IMR-90 (cell line): ENCODE measurements at places on chromosomes 4 and X. TPM values are rescaled to one million over a fixed set of nuclear protein-coding genes. Genes with fewer than 3 reads are reported as not detected.

DNA sequence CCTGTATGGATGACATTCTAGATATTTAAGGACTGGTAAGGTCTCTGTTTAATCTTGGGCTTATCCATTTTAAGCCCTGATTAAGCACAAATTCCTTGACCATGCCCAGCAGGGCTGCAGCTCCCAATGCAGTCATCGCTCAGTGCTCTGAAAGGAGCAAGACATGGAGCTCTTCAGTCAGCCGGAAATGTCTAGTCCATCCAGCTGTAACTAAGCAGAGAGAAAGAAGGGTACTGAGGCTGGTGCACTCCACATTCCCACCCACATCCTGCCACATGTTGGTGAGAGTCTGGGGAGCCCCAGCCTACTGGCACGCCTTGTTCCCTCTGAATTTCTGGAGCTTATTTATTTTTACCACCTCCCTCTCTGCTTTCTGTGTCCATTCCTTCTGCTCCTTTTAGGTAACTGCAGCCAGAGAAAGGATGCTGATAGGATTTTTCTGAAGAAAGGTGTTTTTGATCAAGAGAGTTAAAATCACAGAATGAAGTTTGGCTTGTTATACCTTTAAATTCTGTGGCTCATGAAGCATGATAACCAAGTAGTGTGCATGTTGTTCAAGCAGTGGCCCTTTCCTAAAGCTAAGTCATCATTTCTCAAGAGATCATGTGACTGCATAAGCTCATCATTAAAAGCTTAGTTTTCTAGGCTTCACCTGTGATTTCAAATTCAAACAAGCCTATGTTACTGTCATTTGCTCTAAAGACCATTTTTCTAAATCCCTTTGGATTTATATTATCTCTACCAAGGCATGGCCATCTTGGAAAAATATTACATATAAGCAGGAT, 74.0 kb downstream of the GALNT7 start:
- DNase-seq = no peak

DNA sequence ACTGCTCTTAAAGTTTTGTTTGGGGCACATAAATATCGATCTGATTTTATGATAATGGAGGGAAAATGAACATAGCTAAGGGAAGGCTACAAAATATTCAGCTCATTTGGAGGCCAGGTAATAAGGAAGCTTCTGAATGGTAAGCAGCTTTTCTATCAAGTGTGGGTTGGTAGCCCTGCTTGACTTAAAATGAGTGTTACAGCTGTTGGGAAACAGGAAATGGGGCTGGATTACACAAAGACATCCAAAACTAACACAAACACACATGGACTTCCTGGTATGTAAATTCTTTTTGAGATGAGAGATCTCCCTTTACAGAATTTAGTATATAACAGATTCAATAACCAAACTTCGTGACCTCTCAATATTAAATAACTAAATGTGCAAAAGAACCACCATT, 58.0 kb downstream of the FGF16 start:
- peak; percentile 69 for DNase-seq

- DNase-seq = no peak
Observed at GRCh38 chrX:31166416-31166815, 94.6 kb upstream of the FTHL17 start.

DNA sequence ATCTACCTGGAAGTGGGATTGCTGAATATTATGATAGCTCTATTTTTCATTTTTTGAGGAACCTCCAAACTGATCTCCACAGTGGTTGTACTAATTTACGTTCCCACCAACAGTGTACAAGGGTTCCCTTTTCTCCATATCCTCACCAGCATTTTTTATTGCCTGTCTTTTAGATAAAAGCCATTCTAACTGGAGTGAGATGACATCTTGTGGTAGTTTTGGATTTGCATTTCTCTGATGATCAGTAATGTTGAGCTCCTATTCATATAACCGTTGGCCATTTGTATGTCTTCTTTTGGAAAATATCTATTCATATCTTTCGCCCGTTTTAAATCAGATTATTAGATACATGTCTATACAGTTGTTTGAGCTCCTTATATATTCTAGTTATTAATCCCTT, 101.8 kb downstream of the RASGEF1B start:
- no peak for DNase-seq

DNA sequence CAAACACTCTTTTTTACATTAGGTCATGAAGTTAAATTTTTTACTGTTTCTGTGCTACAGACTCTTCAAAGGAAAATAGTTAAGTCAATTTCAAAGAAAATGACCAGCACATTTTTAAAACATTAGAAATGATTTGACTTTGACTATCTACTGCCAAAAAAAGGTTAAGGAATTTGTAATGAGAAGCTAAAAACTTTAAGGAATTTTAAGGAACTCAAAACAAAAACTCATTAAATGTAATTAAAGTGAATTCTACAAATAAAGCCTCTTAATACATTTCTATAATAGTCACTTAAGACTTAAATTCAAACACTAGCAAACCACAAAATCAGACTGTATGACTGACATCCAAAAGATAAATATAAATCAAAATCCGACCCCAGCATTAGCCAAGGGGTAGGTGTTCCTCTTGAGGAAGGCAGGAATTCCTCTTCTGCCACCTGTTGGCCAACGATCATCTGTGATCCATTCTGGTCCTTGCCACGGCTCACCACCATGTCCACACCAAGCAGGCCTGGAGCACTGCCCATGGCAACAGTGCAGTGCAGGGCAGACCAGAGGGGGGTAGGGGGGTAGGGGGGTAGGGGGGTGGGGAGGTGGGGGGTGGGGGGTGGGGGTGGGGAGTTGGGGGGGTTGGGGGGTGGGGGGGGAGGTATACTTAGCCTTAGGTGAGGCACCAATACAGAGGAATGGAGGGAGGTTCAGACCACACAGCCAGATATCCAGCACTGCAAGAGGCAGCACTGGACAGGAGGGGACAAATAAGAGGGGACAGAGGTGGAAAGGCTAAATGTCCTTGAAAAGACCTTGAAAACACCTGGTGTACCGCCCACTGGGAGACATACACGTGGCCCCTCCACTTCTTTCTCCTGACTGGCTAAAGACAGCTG, 287.4 kb downstream of the CHIC1 start:
- DNase-seq = peak; percentile 38

GRCh38 chr4:74632634-74633033, 161.7 kb downstream of the BTC start:
- peak; percentile 88 for DNase-seq

DNA sequence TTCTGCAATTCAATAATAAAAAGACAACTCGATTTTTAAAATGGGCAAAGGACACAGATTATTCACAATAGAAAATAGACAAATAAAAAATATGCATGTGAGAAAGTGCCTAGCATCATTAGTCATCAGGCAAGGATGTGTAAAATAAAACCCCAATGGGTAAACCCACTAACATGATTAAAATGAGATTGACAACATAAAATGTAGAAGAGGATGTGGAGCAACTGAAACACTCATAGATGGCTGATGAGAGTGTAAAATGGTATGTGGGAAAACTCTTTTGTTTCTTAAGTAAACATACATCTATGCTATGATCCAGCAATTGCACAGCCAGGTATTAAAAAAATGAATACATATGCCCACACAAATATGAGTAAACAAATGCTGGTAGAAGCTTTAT, 177.6 kb downstream of the IQCM start:
- peak; percentile 25 for DNase-seq

DNA sequence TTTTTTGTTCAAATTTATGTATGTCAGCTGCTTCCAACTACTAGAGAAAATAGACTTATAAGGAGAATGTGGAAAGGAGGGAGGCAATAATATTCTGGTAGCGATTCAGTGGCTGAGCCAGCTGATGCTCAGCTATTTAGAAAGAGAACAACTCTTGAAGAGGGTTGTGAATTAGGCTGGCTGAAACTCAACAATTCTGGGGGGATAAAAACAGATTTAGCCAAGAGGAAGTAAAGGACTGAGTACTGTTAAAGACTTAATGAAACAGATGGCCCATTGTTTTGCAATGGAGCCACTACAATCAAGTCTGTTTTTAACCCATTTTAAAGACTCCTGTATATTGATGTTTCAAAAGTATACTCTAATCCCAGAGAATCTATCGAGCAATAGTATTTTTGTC, 1058.9 kb downstream of the C4orf33 start:
- no peak for DNase-seq

GRCh38 chr4:15992167-15992485, 29.2 kb upstream of the FGFBP2 start:
- DNase-seq = no peak

DNA sequence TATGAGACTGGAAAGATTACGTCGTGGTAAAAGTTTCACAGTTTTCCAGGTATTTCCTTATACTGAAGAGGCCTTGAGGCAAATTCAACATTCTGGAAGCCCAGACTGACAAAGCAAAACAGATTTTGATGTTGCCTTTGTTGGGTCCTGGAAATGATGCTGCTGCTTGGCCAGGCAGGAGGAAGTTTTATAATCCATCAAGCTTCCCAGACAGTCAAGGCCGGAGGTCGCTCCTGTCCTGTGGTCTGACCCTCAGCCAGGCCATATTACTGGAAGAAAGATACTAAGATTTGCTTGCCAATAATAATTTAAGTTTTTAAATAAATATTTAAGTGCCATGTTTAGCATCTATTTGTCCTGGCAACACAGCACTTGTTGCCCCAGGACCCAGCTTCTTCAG, 63.4 kb downstream of the TAPT1 start:
- no peak for DNase-seq

- no peak for DNase-seq
Observed at GRCh38 chr4:124710911-124711310, 1.6 kb downstream of the ANKRD50 start.

DNA sequence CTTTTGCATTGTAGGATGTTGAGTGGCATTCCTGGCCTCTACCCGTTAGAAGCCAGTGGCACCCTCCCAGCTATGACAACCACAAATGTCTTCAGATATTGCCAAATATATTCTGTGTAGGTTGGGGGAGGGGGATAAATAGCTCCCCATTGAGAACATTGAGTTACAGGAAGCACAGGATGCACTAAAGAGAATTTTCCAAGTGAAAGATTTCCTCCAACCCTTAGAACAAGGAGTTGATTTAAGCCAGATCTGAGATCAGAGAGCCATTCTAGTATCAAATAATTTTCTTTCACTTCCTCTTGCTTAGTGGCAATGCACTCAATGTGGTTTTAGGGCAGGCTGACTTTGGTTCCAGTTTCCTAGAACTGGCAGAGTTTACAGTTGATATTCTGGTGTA, 436.6 kb downstream of the C4orf33 start:
- no peak for DNase-seq

- DNase-seq = no peak
Observed at GRCh38 chr4:66633477-66633876, 911.8 kb downstream of the CENPC start.

DNA sequence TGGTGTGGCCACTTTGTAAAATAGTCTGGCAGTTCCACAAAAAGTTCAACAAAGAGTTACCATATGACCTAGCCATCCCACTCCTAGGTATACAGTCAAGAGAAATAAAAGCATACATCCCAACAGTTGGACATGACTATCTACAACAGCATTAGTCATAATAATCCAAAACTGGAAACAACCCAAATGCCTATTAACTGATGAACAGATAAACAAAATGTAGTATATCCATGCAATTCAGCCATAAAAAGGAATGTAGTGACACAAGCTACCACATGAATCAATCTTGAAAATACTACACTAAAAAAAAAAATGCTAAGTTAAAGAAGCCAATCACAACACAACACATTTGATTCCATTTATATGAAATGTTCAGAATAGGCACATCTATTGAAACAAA, 16.1 kb downstream of the MED14 start:
- peak; percentile 89 for DNase-seq

- peak; percentile 60 for DNase-seq
Observed at GRCh38 chr4:80219301-80220025, 22.2 kb downstream of the PRDM8 start.

- no peak for DNase-seq
Observed at GRCh38 chr4:47010347-47010911, 17.0 kb upstream of the GABRA4 start.

GRCh38 chr4:78984593-78984992, 45.4 kb upstream of the PAQR3 start:
- no peak for DNase-seq

GRCh38 chr4:36043901-36044300, 200.4 kb downstream of the ARAP2 start:
- no peak for DNase-seq

GRCh38 chr4:13705521-13706041, 78.1 kb upstream of the BOD1L1 start:
- no peak for DNase-seq

GRCh38 chr4:68465058-68465457, 17.8 kb downstream of the TMPRSS11E start:
- DNase-seq = no peak

DNA sequence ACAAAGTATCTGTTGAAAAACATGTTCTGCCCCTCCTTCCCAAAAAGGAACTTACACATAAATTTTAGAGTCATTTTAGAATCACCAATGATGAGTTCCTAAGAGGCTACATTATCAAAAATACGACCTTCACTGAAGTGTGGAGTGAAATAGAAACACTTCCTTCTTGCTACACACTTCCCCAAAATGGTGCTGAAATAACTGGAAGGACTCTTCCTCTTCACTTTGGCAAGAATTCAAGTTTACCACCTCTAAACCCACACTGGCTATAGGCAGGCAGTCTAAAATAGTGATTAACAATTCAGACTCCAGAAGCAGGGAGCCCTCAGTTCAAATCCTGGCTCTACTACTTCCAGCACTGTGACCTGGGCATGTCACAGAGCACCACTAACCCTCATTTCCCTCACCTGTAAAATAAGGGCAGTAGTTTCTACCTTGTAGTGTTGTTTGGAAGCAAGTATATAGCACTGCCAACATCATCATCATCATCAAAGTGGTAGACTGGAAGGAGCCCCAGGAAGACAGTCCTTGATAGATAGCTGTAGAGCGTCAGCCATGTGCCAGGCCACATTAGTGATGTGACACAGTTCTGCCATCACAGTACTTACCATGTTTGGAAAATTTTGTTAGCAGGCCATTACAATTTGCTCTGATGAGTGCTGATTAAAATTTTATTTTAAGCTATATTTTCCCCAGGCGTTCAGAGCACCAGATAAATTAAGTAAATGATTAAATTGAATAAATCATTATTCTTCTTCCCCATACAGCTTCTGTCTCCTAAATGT, 103.3 kb downstream of the PARM1 start:
- DNase-seq = no peak

- peak; percentile 98 for DNase-seq
Observed at GRCh38 chr4:57080781-57081650, 29.2 kb downstream of the IGFBP7 start.

Gene RAB39B
- 0.54 and 0.56 TPM in 2 replicates for total RNA-seq

Gene SUPT20HL1
- total RNA-seq = not detected in 2 replicates

Gene EPHA5
- total RNA-seq = under 0.01 and 0.18 TPM in 2 replicates

Gene UCHL1
- total RNA-seq = 972 and 1,122 TPM in 2 replicates

Gene SPON2
- total RNA-seq = 21.1 and 21.7 TPM in 2 replicates

Gene PCYT1B
- under 0.01 TPM in 1 of 2 replicates, not detected in the other for total RNA-seq

Gene FDCSP
- total RNA-seq = not detected in 2 replicates

Gene SPACA5
- not detected in 2 replicates for total RNA-seq

Gene GALNTL6
- under 0.01 TPM in 1 of 2 replicates, not detected in the other for total RNA-seq

Gene ASB12
- total RNA-seq = not detected in 2 replicates

Gene C4orf50
- total RNA-seq = not detected in 2 replicates
